Stimulated activated CD8-positive, alpha-beta memory T cell treated with anti-CD3 and anti-CD28 coated beads, Interleukin-2, amount 100 ng/mL, for 1 hour (primary cell): ENCODE measurements at places on chromosomes 4 and X.

DNA sequence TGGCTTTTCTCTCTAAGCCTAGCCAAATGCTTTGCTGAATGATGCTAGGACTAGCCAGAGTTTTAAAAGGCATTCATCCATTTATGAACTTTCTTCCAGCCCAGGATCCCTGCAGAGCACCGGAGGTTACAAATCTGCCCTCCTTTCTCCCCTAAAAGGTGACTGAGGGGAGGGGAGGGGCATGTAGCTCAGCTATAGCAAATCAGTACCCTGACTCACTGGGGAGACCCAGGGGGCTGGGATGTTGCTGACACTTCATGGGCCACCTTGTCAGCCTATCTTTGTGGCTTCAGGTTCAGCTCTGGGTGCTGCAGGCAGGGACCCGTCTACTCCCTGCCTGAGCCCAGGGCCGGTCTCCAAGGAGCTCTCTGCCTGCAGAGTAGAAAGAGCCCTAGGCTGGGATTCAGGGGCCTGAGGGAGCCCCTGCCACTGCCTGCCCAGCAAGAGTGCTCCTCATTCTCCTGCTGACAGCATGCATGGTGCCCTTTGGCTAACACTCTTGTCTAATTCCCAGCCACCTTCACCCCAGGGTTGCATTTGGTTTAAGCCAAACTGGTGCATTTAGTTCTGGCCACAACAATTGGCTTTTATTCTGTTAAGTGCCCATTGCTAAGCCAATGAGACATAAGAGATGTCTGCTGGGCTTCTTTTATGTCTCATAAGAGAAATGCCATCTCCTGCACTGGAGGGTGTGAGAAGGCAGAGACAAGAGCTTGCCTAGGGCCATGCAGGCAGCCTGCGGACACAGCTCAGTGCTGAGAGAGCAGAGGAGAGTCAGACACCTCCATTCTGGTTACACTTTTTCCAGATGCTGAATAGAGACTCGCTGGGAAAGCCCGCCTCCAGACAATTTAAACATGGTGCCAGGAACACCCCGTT is 11.9 kb upstream of the UBA6 start:
- DNase-seq: no peak

GRCh38 chr4:56684320-56685050 is 3.4 kb upstream of the HOPX start:
- no peak for DNase-seq

DNA sequence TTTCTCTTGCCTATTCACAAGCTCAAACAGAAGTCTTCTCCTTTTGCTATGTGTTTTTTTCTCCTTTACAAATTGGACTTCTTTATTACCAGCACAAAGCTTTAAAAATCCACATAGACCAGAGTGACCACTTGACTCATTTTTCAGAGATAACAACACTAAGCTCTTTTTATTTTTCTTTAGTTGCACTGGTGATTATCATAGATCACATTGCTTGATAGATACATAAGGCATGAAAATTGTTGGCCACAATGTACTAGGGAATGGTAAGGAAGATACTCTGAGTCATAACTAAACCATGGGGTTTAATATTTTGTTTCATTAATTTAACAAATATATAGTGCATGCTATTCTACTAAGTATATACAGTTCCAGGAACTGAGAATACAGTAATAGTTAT is 159.0 kb downstream of the GASK1B start:
- no peak for DNase-seq

- DNase-seq: no peak
These were observed 103.6 kb downstream of the PRKX start for GRCh38 chrX:3609810-3610209.

GRCh38 chr4:625631-626161 is 323 bp downstream of the PDE6B start:
- no peak for DNase-seq

DNA sequence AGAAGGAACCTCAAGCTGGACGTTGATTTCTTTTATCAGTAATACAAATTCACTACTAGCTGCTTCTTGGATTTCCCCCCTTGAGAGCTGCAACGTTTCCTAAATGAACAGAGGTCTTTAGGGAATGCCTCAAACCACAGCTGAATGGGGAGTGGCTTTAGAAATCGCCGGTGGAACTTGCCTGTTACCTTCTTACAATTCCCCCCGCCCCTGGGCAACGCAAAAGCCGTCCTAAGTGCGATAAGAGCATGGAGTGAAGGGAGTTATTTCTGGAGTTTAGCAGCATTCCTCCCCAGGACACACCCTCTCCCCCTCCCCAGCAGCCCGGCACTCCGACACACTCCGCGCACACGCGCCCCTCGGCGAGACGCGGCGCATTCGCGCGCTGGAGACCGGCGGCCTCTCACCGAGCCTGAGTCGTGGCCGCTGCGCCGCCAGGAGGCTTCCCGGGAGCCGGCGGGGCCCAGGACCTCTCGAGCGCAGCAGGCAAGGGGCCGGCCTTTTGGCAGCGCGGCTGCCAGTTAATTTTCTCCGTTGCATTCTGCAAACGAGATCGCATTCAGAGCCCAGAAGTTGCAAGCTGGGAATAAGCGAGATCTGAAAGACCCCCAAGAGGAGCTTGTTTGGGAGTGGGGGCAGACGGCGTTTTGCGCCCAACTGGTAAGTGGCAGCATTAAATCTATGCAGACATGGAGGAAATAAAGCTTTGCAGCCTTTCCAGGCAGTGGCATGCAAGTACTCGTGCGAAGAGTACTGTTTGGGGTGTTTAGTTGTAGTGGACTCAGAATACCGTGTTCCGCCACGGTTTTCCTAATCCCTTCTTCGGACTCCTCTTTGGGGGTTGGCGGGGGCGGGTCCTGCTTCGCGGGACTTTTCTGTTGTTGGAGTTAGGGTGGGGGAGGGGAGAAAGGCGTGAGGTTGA is 134.7 kb downstream of the PALLD start:
- DNase-seq: no peak

GRCh38 chr4:84751707-84752106 is 168.8 kb downstream of the CDS1 start:
- DNase-seq: no peak
